NCI-H187 (cell line): ENCODE measurements at places on chromosomes 2 and 18.
A peak's percentile ranks its signal among the peaks of the same experiment; 100 is the strongest.

DNA sequence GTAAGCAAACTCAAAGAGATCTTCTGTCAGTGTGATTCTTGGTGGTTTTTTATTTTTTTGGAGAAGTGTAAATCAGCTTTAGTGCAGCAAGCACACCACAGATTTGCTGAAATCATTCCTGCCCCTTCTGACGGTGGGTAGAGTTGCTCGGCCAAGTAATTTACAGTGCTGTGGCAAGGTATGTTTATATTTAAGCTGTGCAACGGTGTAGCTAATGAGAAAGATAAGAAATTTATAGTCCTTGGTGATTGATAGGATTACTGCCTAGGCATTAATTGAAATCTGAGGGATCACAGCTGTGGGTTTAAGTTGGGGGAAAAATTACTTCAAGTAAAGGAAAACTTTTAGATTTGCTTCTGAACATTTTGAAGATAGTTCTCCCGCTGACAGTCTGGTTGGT, 286.6 kb downstream of the AGAP1 start:
- no peak for DNase-seq

- no peak for DNase-seq
Observed at GRCh38 chr18:74234326-74235171, 57.2 kb downstream of the CYB5A start.

DNA sequence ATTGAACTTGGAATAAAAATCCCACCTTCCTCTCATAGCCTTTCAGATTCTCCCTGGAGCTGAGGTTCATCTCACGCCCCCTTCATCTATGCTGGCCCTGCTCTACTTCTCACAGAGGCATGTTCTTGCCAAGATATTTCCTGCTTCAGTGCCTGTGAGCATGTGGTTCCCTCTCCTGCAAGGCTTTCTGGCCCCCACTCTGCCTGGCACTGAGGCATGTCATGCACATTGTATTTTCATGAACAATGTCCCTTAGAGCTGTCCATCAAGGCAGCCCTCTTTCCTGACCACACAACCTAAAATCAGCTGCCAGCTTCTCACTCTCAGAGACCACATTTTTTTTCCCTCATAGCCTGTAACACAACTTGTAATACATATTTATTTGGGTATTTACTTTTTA, 18.0 kb upstream of the HK2 start:
- DNase-seq, result no peak

- DNase-seq, result peak; percentile 18
Observed at GRCh38 chr18:37393945-37394609, 171.5 kb downstream of the CELF4 start.

- no peak for DNase-seq
Observed at GRCh38 chr2:235638541-235639427, 144.9 kb downstream of the AGAP1 start.

DNA sequence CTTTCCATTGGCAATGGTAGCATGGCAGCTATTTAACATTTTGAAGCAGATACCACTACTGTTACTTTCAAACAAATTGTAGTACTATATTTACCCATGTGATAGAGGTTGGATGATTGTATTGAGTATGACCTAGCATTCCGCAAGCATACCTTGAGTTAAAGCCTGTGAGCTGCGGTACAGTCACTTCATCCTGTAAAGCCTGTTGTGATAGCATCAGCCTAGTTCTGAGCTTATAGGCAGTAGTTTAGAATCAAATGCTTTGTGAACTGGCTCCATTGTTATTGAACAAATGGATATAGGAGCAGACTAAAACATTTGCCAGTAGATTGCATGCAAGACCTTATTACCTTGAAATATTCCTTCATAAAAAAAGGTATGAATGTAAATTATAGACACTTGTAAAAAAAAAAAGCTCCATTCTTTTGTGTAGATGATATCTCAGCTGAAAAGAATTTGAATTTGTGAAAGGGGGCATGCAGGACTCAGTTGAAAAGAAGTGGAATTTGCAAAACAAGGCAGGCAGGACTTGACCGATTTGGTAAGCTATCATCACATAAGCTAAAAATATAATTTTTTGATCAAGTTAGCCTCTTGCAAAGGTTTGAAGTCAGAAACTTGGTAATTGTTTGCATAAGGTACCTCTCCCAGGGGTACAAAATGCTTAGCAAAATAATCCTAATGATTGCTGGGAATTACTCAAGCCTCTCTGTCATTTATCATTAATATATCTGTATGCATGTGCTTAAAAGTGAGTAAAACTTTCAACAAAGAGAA, 138.5 kb upstream of the ITGA4 start:
- DNase-seq, result no peak
